ENCODE measurements at places on chromosomes 5 and 9.

GRCh38 chr9:78479441-78479840 lies 182.5 kb downstream of the PSAT1 start:
- DNase-seq = no peak

DNA sequence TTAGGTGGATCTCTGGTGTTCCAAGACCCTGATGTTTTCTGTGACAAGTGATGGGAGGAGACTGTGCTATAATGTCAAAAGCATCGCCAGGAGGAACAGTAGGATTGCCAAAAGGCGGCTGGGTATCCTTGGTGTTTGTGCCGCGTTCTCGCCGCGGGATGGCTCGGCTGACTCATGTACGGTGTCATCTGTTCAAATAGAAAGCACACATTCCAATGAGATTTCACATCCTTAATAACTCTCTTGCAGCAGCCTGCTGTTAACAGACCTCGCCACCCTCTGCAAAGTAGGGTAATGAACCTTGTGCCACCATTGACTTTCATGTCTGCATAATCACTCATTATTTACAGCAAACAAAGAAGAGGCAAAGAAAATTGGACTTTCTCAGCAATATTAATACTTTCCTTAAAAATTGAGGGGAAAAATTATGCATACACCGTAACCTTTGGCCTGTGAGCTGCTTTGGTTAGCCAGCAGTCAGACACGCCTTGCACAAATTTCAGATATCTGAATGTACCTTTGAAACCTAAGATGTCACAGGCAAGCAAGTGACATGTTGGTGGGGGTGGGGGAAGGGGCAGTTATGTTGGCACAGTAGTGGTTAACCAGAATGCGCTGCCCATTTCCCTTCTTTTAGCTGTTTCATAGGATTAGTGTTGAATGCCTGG lies 289.4 kb downstream of the EFNA5 start:
- no peak for DNase-seq

DNA sequence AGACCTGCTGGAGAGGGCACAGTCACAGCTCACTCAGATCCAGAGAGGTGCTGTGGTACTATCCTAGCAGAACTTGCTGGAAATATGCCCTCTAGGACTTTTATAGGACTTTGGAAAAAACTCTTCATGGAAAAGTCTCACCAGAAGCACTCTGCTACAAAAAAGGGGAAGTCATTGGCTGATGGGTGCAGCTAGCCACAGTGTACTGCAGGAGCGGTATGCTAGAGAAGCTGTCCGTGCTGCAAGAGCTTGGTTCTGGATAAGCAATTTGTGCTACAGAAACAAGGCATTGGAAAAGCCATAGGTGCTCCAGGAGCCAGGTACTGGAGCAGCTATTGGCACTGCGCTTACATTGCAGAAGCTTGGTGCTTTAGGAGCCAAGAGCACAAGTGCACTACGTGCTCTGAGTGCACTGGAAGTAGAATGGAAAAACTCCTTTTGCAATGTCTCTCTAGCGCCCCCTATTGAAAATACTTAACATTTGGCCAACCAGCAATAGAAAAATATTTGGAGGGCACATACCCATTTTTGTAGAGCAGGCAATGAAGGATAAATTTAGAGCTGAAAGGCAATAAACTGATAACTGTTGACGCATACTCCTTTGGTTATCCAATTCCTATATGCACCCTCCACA lies 83.4 kb downstream of the MEGF10 start:
- DNase-seq = no peak

GRCh38 chr9:38110476-38110875 lies 41.4 kb upstream of the SHB start:
- no peak for DNase-seq

GRCh38 chr9:90365666-90366065 lies 277.0 kb downstream of the DIRAS2 start:
- no peak for DNase-seq

DNA sequence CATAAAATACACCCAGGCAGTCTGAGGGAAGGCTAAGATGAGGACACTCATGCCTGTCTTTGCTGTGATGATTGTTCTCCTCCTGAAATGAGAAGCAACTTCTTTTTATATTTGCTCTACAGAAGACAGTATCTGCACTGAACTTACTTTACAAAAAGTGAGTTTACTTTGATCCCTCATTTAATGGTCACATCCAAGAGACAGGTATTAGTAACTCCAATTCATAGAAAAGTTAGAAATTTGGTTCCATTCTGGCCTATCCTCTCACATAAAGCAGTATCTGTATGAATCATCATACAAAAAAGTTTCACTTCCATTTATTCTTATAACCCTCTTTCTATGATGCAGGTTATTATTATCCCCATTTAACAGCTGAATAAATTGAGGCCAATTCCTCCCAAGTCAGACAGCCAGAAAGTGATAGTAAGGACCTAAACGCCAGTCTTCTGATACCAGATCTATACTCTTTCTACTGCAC lies 15.2 kb downstream of the TSTD2 start:
- DNase-seq = no peak

- DNase-seq = no peak
Measured at GRCh38 chr5:103444333-103445038, 118.1 kb downstream of the NUDT12 start.

DNA sequence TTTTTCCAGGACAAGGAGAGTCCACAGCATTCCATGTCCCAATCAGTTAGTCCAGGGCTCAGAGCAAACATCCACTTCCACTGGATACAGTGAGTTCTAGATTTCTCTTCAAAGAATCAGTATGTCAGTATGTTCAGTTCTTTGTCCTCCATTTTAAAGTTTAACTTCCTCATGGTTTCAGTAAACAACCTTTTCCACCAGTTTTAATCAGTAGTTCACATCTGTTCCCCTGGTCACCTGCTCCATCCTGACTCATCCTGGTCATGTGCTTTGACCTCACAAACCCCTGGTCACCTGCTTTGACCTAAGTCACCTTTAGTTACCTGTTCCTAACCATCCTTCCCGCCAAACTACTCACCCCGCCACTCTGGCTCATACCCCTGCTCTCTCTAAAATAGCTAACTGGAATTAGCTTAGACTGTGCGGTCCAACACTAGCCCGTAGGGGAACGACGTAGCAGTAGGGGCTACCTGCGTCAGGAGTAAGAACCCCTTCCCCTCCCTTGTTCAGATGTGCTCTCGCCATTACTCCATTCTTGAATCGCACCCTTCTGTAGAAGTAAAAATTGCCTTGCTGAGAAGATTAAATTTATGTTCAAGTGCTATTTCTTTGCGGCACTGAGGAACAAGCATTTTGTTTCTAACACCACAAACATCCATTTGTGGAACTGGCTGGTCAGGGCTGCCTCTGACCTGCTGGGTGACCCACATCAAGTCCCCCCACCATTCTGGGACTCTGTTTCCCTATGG lies 5.5 kb downstream of the ENG start:
- no peak for DNase-seq

- DNase-seq = no peak
Measured at GRCh38 chr9:121855476-121855875, 204.0 kb downstream of the DAB2IP start.

All from NCI-H187 treated with DMSO at 0.1 percent for 48 hours (cell line).